ENCODE measurements at places on chromosomes 3 and 15.

DNA sequence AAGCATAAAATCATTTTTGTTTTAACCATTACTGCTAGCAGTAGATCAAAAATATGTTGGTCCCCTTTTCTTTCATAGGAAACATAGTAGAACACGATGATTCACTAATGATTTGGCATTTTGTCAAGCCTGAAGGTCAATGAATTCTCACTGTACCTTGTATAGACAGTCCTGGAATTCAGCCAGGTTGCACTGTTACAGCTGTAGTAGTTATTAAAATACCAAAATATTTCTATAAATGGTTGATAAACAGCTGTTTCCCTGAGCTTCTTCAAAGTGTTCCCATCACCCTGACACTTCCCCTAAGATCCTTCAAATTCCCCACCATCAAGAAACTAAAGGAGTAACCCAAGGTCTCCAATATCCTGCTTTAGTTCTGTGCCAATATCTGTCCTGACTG is 200.9 kb downstream of the ATP8B4 start:
- DNase-seq: no peak

DNA sequence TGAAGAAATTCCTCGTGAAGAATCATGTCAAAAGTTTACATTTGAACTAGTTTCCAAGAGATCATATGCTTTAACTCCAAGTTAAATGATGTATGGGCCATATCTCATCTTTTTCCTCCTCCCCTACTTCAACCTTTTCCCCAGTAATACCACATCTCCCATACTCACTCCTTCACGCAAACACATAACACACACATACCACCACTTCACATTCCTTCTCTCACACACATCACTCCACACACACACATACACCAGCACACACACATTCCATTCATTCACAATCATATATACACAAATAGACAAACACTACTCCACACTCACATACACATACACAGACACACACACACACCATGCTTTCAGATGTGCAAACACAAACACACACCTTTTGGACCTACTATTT is 769.0 kb upstream of the NR2F2 start:
- no peak for DNase-seq

GRCh38 chr3:8900869-8901268 is 62.4 kb downstream of the RAD18 start:
- DNase-seq: no peak

GRCh38 chr3:4290272-4290893 is 12.8 kb upstream of the SETMAR start:
- peak; percentile 17 for DNase-seq

GRCh38 chr3:78497767-78498166 is 1270.0 kb downstream of the ROBO1 start:
- no peak for DNase-seq

DNA sequence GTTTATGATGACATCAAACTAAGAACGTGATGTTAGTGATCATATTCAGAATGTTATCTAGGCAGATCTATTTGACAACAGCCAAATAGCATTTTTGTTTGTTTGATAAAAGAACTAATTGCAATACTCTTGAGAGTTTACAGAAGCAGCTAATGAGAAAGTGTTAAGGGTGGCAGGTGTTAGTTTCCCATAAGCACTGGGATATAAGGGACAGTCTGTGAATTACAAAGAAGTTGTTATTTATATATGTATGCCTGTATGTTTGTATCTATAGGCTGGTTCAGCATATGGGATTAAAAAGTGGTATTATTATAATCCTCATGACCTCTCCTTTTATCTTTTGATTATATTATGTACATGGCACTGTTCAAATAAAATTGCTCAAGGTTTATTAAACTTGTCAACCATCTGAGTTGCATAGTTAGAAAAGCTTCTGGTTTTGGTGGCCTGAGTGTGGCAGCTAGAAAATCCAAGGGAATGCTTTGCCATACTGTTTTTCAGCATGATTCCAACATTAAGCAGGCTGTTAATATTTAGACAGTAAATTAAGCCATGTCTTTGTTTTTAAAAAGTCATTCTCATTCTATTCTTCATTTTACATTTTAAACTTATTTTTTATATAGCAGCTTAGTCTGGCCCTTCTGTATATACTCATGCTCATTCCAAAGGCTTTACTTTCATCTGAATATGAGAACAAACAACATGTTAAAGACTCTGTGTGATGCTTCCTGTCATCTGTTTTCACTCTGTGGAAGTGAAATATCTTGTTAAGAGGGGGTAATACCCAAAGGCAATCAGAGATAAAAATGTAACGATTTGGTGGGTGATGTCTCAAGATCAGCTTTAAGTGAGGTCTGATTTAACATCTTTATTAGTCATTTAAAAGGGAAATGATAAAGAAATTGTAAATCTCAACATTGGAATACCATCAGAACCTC is 13.1 kb downstream of the ROBO2 start:
- DNase-seq: no peak

- no peak for DNase-seq
These were observed 57.4 kb downstream of the PRICKLE2 start for GRCh38 chr3:64167868-64168267.

All from activated gamma-delta T cell treated with anti-CD3 and anti-CD28 coated beads, Interleukin-2, amount 50 U/mL, for 16 hours (primary cell).